ENCODE measurements at places on chromosomes 13 and 19.

DNA sequence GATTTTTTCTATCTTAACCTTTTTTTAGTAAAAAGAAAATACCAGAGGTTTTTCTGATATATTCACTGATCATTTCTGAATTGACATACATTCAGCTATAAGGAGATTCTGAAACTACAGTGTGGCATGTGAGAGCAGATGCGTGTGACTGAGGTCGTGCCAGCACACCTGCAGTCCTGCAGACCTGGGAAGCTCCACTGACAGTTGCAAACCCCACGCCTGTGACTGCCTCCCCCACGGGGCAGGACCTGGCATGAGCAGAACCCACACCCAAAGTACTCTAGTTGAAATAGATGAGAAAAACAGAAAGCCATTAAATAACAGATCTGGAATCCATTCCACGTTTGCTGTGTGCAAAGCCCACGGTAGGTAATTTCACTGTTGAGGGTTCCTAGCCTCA, 80.7 kb downstream of the TEX29 start:
- DNase-seq: no peak

- no peak for DNase-seq
Measured at GRCh38 chr13:23771552-23771951, 117.6 kb downstream of the MIPEP start.

DNA sequence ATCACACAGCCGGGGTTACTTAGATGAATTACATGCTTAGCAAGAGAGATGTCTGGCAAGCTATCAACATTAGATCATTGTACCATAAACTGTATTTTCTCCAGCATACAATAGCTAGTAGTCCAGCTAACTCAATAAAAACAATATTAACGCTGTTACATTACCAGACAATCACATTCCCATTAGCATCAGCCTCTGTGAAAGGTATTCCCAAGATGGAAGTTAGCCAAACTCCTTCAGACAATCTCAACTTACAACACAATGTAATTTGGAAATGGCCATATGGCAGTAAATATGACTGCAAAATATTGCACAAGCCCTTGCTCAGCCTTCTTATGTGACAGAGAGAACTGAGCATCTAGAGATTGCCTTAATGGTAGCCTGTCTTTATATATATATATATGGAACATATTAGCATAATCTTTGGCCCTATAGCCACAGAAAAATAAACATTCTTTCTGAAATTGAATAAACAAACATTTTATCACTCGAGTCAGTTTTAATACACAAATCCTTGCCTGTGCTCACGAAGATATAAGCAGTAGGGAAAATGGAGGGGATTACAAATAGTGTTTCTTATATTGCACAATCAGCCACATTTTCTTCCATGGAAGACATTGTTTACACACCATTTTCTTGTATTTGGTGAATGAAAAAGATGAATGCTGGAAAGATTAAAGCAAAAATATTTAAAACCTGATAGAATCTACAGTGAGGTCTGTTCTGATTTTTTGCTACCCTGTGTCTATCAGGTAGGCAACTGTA, 1060.5 kb downstream of the DIAPH3 start:
- DNase-seq: no peak

- DNase-seq: no peak
Measured at GRCh38 chr13:75855216-75855615, 219.1 kb downstream of the LMO7 start.

- no peak for DNase-seq
Measured at GRCh38 chr13:99418843-99419140, 82.5 kb upstream of the TM9SF2 start.

- DNase-seq: no peak
Measured at GRCh38 chr13:75404726-75405125, 77.2 kb downstream of the TBC1D4 start.

DNA sequence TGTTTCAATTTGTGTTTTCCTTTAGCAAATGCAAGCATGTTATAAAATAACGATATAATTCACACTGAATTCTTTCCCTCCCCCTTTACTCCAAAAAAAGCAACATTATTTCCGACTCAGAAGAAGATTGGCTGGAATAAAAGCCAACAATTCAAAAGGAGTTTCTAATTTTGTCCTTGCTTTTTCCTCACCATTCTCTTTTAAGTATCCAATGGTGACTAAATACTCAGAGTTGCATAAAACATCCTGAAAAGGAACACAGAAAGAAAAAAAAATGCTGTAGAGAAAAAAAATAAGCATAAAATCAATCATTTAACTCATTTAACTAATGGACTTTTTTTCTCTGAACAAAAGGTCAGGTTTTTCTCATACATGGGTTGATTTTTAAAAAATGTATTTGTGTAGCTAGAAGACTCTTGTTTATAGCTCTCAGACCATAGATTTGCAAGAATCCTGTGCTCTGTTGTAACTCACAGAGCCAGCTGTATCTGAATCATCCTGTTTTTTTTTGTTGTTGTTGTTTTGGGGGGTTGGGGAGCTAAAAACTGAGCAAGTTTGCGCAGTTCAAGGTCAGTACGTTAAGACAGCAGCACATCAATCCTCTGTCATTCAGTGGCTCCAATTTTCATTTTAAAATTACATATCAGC, 108.1 kb downstream of the PCDH17 start:
- no peak for DNase-seq

DNA sequence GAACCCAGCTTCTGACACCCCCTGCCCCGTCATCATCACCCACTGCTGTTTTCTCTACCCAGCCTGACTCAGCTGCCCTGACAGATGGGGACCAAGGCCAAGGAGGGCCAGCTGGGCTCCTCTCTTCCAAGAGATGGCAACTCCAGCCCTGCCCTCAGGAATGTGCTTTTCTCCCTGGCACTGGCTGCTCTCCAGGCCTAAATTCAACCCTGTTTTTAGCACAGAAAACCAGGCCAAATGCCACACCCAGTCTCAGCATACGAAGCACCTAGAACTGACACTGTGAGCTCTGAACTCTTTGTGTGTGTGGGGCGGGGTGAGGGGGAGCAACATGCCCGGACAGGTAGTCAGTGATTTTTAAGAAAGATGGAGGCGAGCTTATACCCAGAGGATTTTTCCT, 23.4 kb upstream of the IGFL1 start:
- DNase-seq: no peak

GRCh38 chr13:24672141-24673132, 7.8 kb upstream of the ATP12A start:
- DNase-seq: no peak

DNA sequence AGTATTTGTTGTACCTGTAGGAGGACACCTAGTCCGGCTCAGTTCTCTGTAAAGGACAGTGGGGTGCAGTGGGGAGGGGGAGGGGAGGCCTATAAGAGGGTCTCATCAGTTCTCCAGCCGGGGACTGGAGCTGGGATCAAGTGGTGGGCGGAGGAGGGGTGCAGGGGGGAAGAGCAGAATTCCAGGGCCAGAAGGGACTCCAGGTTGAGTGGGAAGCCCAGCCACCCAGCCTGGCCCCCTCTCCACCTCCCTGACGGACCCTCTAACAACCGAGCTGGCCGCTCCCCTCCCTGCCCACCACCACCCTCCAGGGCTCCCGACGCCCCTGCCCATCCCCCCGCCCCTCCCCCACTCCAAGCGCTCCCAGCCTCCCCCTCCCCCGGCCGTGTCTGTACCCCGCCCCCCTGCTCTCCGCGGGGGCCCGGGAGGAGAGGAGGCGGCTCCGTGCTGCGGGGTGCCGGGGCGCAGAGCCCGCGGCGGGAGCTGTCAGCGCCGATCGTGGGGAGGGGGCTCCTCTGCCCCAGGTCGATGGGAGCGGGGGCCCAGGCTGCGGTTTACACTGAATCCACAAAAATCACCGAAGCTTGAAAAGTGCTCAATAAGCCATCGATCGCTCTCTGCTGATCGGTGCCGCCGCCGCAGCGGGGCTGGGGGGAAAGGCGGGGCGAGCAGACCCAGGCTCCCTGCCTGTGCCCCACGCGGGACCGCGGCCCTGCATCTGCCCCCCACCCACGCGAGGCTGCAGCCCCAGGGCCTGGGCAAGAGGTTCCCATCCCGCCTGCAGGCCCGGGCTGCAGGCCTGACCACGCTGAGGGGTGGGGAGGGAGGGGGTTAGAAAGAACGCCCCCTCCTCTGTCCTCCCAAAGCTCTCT, 34.6 kb upstream of the ONECUT3 start:
- no peak for DNase-seq

GRCh38 chr13:24274452-24275021, 34.8 kb upstream of the C1QTNF9 start:
- peak; percentile 69 for DNase-seq

DNA sequence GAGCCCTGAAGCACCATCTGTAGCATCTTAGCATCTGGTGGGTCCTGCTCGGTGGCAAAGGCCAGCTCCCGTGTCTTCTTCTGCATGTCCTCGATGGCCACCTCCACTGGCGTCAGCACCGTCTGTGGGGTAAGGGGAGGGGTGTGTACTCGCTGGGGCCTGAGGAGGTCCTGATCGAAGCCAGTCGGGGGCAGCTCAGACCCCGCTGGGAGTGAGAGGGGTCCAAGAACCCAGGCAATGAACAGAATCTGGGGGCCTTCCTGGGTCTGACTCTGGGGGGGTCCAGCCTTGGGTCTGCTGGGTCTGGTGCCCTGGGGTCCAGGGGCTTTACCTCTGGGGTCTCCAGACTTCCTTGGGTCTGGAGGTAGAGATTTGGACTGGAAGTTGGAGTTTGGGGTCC, 3.6 kb upstream of the KANK2 start:
- no peak for DNase-seq

GRCh38 chr13:95317039-95317989, 16.1 kb upstream of the ABCC4 start:
- DNase-seq: no peak

DNA sequence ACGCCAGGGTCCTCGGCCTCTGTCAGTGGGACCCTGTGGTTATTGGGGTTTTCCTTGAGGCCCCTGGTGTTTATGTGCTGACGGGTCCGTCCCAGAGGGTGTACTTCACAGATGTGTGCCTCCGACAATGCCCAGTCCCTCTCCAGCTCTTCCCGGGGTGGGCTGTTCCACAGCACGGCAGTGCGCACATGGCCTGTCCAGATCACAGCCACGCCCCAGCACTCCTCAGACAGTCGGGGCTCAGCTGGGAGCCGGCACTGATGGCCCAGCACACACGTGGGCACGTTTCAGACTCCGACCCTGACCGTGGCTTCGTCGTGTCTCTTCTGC, 16.9 kb upstream of the F7 start:
- DNase-seq: no peak

DNA sequence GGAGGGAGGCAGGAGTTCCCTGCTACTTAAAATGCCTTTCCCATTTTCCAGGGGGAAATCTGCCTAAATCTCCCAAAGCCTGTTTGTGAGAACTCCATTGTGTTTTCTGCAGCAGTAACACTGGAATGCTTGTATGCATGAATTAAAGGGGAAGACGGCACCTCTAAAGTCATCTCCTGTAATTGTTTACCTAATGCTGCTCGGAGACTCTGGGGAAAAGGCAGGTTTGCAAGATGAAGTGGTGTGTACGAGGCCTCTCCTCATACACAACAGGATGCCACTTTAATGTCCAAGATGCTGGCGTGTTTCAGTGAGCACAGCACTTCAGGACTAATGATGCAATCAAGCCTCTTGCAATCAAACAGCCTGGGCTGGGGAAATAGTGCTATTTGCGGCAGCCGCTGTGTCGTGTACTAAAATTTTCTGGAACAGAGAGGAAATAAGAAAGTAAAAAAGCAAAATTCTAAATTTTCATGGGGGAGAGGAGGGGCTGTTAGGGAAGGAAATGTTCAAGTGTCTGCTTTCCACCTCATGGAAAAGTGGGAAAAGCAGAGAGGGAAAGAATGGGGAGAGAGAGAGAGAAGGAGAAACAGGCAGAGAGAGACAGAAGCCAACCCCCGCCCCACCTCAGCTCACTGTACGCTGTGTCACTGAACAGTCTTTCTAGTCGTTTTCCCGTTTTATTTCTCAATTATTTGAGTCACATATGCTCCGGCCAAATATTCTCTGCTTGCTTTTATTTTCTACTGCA, 32.9 kb downstream of the TSHZ3 start:
- no peak for DNase-seq

DNA sequence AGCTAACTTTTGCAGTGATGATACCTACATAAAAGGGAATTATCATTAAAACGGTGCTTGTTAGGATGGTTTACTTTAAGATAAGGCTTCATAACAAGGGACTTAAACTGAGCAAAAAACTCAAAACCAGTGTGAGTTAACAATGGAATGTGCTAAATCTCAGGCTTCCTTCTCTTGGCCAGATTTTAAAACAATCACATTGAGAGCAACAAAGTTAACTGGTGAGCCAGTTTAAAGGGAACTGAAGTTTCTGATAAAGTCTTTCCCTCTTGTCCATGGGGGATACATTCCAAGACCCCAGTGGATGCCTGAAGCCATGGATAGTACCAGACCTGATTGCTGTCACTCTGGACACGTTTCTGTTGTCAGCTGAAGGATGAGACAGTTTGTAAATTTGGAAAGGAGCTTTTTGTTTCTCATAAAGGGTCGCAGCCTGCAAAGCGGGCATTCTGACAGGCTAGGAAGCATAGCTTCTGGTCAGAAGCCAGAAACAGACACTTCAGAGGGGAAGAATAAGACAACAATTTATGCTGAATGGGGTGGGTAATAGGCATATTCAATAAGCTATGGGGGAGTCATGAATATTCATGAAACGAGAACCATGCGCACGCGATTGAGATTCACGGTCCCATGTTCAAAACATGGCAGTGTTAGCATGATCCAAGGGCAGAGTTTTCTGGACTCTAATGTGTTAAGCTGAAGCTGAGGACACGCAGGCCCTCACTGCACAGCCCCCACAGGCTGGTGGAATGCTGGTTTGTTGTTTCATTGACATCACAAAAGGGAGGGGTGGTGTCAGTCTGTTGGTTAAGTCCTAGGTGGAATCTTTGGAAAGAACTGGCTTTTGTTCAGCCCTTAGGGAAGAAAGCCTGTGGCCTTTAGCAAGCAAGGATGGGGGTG, 150.6 kb upstream of the RNF113B start:
- no peak for DNase-seq

DNA sequence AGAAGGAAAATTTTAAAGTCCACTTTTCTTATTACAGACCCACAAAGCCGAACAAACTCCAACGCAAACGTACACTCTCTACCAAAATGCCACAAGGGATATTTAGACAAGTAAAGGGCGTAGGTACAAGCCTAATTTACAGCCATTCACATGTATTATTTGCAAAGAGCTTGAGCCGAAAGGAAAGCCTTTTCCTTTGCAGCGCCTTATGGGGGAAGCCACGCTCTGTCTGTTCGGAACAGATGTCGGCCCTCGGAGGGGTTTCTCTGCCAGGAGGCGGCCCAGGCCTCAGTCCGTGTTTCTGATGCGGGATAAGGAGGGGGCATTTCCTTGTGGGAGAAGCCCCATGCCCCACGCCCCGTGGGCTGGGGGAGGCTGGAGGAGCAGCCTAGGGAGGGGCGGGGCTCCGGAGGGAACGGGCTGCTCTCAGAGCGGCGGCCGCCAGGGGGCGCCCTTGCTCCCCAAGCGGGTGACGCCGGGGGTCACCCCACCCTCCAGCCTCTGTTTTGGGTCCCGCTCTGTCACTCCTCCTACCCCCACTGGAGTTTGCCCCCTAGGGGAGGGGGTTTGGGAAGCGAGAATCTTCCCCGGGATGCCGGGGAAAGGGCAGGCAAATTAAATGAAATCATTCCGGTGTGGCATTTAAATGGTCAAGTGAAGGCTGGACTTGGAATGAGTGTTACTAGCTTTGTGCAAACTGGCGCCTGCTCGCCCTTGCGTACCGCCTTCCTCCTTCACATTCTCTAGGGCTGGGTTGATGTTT, 2.9 kb downstream of the HTR2A start:
- DNase-seq: peak; percentile 51

- DNase-seq: no peak
Measured at GRCh38 chr13:99415014-99415650, 86.1 kb upstream of the TM9SF2 start.

- no peak for DNase-seq
Measured at GRCh38 chr13:84917252-84917878, 881.9 kb downstream of the SLITRK6 start.

- no peak for DNase-seq
Measured at GRCh38 chr19:15971224-15971780, 22.5 kb downstream of the OR10H4 start.

- DNase-seq: no peak
Measured at GRCh38 chr19:51257471-51257870, 6.6 kb downstream of the SIGLECL1 start.

Data from activated CD4-positive, alpha-beta T cell treated with anti-CD3 and anti-CD28 coated beads, Interleukin-2, amount 50 U/mL, for 1 hour (primary cell).